ENCODE measurements at places on chromosomes 5 and 9. TPM values are rescaled to one million over a fixed set of nuclear protein-coding genes. Genes with fewer than 3 reads are reported as not detected.

The FRMD3 gene
- 5.0 TPM for total RNA-seq

The C9orf50 gene
- total RNA-seq: 0.10 TPM

The WNK2 gene
- total RNA-seq: 0.02 TPM

The SPATA31A3 gene
- not detected for total RNA-seq

The SLC35D2 gene
- 51.3 TPM for total RNA-seq

The OGN gene
- total RNA-seq: not detected

The SPINK1 gene
- not detected for total RNA-seq

The ST6GALNAC6 gene
- total RNA-seq: 29.4 TPM

The SLC4A9 gene
- total RNA-seq: not detected

The IRGM gene
- total RNA-seq: not detected

The LHX3 gene
- total RNA-seq: not detected

The LSM11 gene
- 5.1 TPM for total RNA-seq

The HK3 gene
- total RNA-seq: not detected

The SPOCK1 gene
- 29.1 TPM for total RNA-seq

The KCNN2 gene
- 0.15 TPM for total RNA-seq

The SPINK7 gene
- total RNA-seq: not detected

The IL12B gene
- total RNA-seq: not detected

The NUTM2F gene
- total RNA-seq: not detected

The CTXN3 gene
- total RNA-seq: not detected

The WDR36 gene
- total RNA-seq: 39.0 TPM

The PAEP gene
- not detected for total RNA-seq

The BRD8 gene
- total RNA-seq: 24.3 TPM

The HSPB3 gene
- 4.9 TPM for total RNA-seq

The CDO1 gene
- 0.05 TPM for total RNA-seq

The SH3GL2 gene
- 10.0 TPM for total RNA-seq

The OR1J1 gene
- total RNA-seq: not detected

The INSL6 gene
- total RNA-seq: not detected

The OSMR gene
- total RNA-seq: 21.3 TPM

The SPINK4 gene
- total RNA-seq: not detected

The IFNB1 gene
- total RNA-seq: 0.52 TPM

The RASGEF1C gene
- total RNA-seq: not detected

The PCDHGB3 gene
- total RNA-seq: 0.54 TPM

The PKN3 gene
- 7.4 TPM for total RNA-seq

The ECM2 gene
- 1.0 TPM for total RNA-seq

The IFNA2 gene
- total RNA-seq: not detected

The ZNF354C gene
- total RNA-seq: 0.32 TPM

The EFNA5 gene
- total RNA-seq: 2.5 TPM

The ALDH1B1 gene
- 34.7 TPM for total RNA-seq

The LHX6 gene
- 0.05 TPM for total RNA-seq

The CTNND2 gene
- total RNA-seq: 0.17 TPM

The CDH9 gene
- total RNA-seq: not detected

The F12 gene
- total RNA-seq: 1.7 TPM

The NPR3 gene
- total RNA-seq: 0.52 TPM

The TAF11L10 gene
- not detected for total RNA-seq

The FAM200C gene
- 11.3 TPM for total RNA-seq

The FIBCD1 gene
- 36.2 TPM for total RNA-seq

The CDC20B gene
- not detected for total RNA-seq

The CNTFR gene
- 0.05 TPM for total RNA-seq

The PAX5 gene
- not detected for total RNA-seq
